Esophagus squamous epithelium (tissue), 5 donors: ENCODE measurements at places on chromosomes 2 and 18.

GRCh38 chr2:226796840-226797288 lies 2.8 kb downstream of the IRS1 start:
- DNase-seq, result no peak

- DNase-seq, result no peak
Measured at GRCh38 chr18:66560094-66560493, 43.8 kb downstream of the CDH19 start.

- DNase-seq, result no peak
Measured at GRCh38 chr2:27901234-27901633, 10.7 kb downstream of the BABAM2 start.

GRCh38 chr2:54429054-54429453 lies 27.1 kb upstream of the SPTBN1 start:
- no peak for DNase-seq

- DNase-seq, result no peak
Measured at GRCh38 chr18:38526922-38527321, 961.3 kb upstream of the CELF4 start.

- no peak for DNase-seq
Measured at GRCh38 chr18:73983496-73983895, 164.1 kb downstream of the FBXO15 start.

GRCh38 chr2:216302981-216303676 lies 69.2 kb downstream of the MARCHF4 start:
- no peak for DNase-seq

DNA sequence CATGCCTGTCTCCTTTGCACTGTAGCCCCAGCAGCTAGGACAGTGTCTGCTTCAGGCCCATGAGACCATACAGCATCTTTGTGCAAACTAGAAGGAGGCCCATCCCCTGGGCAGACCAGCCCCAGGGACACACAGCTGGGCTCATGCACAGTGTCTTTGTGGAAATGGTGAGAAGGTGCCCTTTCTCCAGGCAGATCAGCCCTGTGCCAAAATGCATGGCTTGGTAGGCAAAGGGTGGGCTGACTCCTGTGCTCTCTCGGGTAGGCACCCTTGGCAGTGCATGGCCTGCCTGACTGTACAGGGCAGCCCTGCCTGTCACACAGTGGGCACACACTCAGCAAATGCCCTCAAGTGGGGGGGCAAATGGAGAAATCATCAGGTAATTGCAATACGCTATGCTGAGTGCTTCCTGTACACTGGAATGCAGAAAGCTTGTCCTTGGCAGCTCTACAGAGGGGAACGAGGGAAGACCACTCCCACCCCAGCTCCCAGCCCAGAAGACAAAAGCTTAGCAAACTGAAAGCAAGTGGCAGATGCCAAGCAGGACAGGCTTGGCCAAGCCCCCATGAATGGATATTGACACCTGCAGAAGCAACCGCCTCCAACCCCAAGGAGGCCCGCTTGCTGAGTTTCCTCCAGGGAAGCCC lies 21.6 kb downstream of the TNS1 start:
- no peak for DNase-seq

GRCh38 chr2:221385716-221386115 lies 186.4 kb downstream of the EPHA4 start:
- no peak for DNase-seq

DNA sequence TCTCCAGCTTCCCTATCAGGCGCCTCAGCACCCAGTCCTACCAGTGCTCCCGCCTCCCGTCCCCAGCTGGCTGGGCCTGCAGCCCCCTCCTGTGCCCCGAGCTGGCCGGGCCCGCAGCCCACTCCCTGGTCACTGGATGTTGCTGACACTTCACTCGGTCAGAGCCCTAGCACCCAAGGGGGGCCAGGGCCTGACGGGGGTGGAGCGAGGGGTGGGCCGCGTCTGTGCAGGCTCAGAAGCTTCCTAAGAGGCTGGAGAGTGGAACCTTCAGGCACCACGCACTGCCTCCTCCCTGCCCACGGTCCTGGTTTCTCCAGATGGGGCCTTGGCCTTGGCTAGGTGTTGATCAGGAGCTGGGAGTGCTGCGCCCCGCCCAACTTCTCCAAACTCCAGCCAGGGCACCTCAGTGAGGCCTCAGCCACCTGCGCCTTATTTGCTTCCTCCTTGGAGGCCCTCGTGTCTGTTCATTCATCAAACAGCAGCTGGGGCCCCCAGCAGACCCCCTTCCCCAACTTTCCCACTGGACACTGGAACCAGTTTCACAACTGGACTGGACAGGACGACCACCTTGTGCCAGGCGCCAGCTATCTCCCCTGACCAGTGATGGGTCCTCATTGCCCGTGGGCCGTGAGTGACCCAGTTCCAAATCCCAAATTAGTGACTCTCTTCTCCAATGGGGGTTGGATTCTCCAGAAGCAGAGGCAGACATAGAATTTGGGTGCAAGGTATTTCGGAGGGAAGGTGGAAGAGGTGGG lies 16.7 kb downstream of the CAPN10 start:
- no peak for DNase-seq

- no peak for DNase-seq
Measured at GRCh38 chr2:241822264-241822623, 13.3 kb downstream of the NEU4 start.

DNA sequence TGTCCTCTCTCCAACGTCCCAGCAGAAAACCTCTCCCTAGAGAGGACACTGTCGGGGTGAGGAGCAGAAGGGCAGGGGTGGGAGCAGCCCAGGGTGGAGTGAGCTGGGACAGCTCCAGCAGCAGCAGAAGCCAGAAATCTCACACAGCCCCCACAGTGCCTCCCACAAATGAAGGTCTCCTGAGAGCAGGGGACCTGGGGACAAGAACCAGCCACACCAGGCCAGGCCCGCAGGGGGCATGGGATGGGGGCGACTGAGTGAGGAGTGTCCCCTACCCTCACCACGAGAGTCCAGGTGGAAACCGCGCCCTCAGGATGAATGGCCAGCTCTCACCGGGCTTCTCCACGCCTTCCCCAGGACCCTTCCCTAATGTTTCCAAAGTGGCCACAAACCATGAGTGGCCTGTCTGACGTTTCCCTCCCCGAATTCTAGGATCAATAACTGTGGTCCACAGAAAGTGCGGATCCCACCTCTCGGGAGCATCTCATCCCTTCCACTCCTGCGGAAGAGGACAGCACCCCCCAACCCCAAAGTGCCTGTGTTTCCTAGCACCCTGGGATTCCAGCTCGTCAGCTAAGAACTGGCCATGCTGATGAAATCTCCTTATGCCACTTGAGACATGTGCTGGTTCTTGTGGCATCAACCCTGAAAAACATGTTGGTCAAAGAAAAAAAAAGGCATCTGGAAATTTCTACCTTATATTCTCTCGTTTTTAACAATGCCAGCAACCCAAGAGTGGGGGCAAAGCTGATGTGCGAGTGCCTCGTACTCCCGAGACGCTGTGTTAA lies 121.1 kb downstream of the HDAC4 start:
- DNase-seq, result no peak

DNA sequence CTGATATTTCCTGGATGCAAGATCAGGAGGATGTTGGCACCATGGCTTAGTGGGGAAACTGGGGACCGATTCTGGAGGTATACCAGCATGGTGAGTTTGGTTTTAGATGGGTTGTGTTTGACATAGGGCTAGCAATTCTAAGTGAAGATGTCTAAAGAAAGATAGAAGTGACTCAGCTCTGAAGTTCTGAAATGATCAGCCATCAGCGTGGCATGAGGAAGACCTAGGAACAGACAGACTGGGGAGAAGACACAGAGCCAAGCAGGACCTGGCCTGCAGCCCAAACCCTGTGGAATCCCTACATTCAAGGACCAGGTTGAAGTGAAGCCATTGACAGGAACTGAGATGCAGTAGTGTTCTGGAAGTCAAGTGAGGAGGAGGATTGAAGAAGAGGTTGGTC lies 39.8 kb downstream of the HRH4 start:
- DNase-seq, result no peak

DNA sequence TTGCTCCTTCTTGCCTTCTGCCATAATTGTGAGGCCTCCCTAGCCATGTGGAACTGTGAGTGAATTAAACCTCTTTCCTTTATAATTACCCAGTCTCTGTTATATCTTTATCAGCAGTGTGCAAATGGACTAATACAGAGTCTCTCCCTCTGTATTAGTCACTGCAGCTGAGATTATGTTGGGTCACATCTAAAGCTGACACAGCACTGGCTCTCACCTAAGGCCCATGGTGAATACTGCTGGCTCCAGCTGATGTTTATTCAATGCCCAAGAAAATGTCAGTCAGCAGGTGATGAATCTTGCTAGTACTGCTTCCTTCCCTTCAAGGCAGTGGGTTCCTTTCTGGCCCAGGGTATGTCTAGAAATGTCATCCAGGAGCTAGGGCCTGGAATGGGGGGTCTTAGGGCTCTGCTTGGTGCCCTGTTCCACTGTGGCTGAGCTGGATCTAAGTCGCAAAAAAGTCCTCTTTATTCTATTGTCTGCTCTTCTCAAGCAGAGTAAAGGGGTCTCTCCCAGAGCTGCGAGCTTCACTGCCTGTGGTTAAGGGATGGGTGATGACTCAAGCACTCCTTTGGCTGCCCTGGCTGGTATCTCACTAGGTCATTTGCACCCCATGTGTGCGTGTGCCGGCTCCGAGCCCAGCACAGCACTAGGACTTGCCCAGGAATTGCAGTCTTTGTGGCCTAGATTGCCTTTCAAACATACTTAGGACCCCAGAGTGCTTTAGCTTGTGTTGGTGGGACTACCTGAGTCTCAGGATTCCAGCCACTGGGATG lies 29.9 kb downstream of the PPP1R1C start:
- DNase-seq, result no peak

- no peak for DNase-seq
Measured at GRCh38 chr2:231883468-231883881, 42.7 kb downstream of the NPPC start.

GRCh38 chr2:96247896-96248295 lies 17.9 kb downstream of the TMEM127 start:
- no peak for DNase-seq

DNA sequence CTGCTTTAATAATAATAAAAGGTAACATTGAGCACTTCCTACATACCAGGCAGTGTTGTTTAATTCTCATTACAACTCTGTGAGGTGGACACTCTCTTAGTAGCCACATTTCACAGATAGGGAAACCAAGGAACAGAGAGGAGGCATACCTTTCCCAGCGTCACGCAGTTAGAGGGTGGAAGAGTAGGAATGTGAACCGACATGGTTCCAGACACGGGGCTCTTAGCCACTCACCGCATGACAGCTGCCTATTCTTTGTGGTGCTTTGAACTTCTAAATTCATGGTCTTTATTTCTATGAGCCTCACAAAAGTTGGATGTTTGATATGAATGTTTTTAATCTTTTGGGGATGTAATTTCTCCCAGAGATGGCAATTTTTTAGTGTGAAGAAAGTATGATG lies 76.0 kb downstream of the OSBPL6 start:
- DNase-seq, result no peak

- DNase-seq, result no peak
Measured at GRCh38 chr2:8593243-8593642, 88.6 kb upstream of the ID2 start.

DNA sequence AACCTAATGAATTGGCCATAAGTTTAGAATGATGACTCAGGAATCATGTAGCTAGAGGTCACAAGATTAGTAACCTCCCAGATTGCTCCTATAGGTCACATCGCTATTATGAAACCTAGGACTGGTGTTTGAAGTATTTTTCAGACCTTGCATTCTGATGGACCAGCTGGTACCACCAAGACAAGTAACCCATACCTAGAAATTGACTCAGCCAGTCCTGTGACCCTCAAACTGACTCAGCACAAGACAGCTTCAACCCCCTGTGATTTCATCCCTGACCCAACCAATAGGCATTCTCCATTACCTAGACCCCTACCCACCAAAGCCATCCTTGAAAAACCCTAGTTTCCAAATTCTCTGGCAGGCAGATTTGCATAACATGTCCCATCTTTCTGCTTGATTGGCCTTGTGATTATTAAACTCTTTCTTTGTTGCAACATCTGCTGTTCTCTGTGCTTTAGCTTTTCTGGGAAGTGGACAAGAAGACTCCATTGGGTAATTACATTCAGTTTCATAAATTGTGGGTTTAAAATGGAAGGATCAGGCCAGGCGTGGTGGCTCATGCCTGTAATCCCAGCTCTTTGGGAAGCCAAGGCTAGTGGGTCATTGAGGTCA lies 254.9 kb downstream of the IRS1 start:
- no peak for DNase-seq

GRCh38 chr18:24065906-24066305 lies 51.4 kb downstream of the TTC39C start:
- no peak for DNase-seq

DNA sequence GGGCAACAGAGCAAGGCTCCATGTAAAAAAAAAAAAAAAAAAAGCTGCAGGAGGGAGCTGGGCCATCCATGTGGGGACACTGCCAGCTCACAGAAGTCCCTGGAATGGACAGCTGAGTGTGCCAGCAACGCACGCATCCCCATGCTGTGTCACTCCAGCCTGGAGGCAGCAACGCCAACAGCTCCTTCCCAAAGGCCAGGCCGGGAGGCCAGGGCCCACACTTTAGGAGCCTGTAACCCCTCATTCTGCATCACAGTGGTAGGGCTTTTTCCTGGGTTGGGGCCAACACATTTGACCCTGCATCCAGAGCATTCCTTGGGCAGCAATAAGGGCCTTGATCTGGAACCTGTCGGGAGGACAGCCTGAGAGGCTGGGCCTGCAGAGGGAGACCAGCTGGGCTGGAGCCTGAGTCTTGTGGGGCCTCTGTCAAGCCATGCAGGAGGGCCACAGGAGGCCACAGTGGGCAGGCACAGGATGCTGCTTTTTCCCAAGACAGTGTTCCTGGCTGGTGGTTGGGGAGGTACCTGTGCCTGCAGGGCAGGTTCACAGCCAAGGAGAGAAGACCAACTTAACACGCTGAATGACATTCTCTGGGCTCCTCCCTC lies 16.8 kb upstream of the KCNK3 start:
- DNase-seq, result no peak

DNA sequence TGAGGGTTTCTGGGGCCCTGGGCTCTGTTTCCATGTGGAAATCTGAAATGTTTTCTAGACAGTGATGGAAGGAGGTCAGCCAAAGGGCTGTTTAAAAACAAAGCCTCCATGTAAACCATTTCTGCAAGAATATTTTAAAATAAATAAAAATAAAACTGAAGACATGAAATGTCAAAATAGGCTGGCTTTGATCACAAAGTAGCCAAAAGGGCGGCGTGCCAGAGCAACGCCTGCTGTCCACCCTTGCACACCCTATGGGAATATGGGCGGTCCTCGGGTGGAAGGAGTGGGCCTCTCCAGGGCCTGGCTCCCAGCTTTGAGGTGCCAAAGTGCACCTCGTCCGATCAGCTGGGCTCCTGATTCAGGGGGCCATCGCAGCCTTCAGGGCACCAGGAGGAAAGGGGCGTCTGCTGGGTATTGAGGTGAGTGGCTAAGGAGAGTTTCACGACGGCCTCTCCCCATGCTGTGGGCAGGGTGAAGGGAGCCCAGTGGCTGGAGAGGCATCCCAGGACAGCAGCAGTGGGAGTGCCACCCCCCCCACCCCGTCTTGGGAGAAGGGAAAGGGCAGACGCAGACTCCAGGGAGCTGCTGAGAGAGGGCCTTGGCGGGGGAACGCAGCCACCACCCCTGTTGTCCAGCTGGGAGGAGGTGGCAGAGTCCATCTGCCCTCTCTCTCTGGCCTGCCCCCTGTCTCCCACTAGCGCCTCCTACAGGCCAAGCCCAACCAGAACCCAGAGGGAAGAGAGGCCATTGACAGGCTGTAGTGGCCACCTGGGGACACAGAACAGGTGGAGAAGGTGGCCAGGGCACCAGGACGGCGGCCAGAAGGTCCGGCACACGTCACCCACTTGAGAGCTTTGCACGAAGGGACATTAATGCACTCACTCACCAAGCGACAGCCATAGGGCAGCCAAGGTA lies 5.7 kb upstream of the ERFE start:
- DNase-seq, result no peak
